ENCODE measurements at places on chromosomes 2 and 18.

DNA sequence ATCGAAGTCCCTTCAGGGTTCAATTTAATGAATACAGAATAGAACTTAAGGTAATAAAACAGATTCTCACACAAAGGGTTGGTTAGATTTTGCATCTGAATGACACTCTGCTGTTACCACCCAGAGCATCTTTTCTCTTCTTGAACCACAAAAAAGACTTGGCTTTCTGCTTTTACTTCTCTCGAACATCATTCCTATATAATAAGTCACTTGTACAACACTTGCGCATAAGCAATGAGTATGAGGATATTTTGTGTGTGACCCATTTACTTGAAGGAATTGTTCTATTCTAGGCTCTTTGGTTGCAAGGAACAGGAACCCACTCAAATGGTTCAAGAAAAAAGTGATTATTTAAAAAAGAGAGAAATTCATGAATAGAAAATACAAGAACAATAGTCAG, 126.2 kb downstream of the NUP35 start:
- DNase-seq, result no peak

DNA sequence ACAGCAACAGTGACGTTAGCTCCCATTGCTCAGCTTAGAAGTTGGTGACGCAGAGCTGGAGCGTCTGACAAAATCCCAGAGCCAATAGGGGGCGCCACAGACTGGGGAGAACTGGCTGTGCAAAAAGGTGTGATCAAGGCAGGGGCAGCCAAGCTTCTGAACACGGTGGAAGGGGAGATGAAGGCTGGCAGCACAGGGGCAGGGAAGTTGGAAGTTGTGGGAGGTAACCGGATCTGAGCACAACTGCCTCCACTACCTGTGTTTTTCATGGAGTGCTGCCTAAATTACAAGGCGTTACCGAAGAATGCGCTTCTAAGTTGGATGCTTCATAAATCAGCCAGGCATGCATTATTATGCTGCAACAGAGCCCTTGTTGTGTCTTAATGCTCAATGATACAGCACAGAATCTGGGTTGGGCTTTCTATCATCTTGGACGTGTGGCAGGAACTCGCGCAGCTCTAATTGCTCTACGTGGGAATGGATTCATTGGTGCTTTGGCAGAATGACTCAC, 370.0 kb downstream of the SLC4A3 start:
- DNase-seq, result peak; percentile 32

DNA sequence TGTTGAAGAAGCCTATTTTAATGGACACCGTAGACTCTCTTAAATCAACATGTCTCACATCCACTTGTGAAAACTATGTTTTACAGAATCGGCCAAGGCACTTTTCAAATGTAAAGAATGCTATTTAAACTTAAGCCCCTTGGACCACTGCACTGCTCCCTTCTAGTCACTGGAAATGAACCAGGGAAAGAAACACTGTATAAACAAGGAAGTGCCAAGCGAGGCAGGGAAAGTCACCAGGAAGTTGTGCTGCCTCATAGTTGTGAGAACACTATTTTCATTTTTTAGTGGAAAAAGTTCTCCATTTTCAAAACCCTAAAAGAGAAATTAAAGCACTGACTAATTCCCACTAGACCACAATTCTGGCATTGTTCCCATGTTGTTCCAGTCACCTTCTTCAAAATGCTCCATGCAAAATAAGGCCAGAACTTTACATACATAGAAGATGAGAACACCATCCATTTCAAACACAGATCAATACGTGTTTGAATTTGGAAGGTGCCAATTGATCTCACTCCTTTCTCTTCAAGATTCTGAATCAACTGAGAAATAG, 13.5 kb downstream of the CCDC141 start:
- DNase-seq, result no peak

DNA sequence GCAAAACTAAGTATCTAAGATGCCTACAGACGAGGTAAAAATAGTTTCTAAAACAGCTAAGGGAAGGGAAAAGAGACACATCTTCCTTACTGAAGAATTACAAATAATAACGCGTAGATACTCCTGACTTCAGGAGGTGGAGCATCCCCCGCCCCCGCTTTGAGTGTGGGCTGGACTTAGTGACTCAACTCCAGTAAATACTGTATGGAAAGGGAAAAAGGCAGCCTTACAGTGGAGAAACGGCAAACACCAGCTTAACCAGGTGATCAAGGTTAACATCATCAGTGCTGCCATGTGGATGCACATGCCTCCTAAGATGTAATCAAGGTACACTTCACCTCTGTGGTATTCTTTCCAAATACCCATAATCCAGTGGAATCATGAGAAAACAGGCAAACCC, 47.9 kb downstream of the HADHB start:
- no peak for DNase-seq

GRCh38 chr18:22513721-22514481, 96.2 kb upstream of the CTAGE1 start:
- no peak for DNase-seq

GRCh38 chr2:10817413-10817812, 4.8 kb upstream of the PDIA6 start:
- no peak for DNase-seq

- DNase-seq, result no peak
Measured at GRCh38 chr2:200814276-200814815, 2.6 kb downstream of the BZW1 start.

DNA sequence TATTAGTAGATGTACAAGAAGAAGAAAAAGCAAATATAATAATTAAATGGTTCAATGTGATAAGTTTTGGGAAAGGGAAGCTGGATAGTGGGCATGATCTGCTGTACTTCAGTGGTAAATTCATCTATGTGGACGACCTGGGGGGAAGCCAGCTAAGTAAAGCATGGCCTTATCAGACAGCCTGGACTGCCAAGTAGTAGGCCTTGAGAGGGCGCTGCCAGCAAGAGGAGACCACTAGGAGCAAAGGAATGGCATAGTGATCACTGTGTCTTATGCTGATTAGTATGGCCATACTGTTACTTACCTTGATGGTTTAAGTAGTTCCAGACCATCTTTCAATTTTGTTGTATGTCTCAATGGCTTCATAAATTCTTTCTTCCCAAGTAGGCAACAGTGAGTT, 287.6 kb downstream of the SETBP1 start:
- DNase-seq, result no peak

DNA sequence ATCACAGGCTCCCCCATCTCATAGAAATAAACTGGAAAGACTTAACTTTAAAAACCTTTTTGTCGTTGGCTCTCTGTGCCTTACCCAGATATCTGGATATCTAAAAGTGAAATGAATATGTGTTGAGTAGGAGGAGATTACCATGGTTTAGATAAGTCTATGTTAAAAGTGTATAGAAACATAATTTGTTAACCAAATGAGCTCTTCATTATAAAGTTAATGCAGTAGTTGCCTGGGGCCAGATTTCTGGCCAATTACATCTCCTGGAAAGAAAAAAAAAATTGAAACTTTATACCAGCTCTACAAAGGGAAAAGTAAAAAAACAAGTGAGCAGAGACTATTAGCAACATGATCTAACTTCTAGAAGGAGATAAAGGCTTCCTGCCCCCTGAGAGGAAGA, 259.6 kb upstream of the UBE2E3 start:
- no peak for DNase-seq

DNA sequence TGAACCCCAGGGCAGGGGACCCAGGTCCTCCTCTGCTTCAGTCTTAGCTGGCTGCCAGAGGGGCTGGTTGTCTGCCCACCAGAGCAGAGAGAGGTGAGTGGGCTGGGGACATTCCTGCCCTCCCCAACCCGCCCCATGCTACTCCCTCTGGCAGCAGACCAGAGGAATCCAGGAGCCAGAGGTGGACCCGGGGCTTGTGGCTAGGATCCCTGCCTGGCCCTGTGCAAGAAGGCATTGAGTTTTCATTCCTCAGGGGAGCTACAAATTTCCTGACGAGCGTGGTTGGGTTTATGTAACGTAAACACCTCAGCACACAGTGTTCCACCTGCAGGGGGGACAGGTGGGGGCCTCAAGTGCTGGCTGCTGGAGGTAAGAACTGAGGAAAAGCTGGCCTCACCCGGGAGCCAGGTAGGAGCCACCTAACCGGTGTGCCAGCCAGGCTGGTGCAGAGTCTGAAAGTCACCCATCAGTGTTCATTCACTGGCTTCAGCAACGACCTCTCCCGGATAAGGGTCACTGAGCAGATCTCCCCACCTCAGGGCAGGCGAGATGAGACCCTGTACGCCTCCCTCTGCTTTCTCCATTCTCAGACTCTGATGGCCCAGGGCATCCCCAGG, 246.8 kb downstream of the DYSF start:
- DNase-seq, result no peak

DNA sequence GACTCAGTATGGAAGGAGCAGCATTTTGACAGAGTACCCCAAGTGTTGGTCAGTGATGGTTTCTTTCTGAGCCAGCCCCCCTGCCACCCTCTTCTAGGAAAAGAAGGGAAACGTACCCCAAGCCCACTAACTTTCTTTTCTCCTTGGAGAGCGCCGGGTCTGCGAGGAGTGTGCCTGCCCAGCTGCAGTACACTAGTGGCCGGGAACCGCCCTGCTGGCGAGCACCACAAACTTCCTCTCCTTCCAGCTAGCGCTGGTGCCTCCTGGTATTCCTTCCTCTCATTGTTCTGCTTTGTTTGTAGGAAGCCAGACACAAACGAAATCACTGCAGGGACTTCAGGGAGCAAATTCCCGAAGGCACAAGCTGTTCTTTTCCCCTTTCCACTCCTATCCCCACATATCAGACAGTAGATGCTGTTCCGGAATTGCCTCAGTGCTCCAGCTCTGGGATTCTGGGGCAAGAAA, 1.8 kb downstream of the CCDC85A start:
- no peak for DNase-seq

DNA sequence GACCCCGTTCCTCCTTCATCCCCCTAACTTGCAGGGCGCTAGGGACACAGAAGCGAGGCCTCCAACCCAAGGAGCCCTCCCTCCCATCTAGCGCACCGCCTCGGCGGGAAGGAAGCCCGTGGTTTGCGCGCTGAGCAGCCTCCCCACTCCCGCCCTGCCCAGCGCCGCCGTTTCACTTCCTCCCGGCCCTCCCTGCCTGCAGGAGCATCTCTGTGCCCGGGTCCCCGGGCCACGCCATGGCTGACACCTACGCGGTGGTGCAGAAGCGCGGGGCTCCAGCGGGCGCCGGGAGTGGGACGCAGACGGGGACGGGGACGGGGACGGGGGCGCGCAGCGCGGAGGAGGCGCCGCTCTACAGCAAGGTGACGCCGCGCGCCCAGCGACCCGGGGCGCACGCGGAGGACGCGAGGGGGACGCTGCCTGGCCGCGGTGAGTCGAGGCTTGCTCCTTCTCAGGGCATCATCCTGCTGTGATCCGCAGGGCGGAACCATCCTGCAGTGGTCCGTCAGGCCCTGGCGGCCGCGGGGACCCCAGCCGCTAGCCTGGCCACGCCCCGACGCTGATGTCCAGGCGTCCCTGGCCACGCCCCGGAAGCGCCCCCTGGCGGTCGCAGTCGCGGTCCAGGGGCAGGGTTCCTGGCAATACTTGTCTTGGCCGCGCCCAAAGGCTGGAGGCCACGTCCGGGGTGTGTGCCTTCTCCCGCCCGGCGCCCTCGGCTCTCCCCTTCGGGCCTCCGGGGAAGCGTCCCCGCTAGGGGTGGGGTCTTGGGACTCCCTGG, 16.4 kb downstream of the PTPN18 start:
- peak; percentile 93 for DNase-seq

DNA sequence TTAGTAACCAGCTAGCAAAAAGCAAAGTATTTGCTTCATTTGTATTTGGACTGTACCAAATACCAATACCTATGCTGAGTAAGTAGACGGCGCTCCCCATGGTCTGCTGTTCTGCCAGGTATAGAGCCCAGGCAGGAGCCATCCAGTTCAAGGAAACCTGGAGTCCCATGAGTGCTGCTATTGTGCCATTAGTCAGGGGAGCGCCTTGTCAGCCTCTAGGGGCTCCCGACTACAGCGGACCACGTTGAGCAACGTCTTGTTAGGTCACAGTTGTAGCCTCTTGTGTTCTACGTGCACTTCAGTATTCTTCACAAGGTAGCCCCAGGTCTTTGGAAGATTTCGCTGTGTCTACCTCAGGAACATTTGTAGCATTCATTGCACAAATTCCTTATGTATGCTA, 21.6 kb upstream of the SLC9A2 start:
- DNase-seq, result no peak

GRCh38 chr2:71989671-71990070, 158.0 kb downstream of the CYP26B1 start:
- no peak for DNase-seq

DNA sequence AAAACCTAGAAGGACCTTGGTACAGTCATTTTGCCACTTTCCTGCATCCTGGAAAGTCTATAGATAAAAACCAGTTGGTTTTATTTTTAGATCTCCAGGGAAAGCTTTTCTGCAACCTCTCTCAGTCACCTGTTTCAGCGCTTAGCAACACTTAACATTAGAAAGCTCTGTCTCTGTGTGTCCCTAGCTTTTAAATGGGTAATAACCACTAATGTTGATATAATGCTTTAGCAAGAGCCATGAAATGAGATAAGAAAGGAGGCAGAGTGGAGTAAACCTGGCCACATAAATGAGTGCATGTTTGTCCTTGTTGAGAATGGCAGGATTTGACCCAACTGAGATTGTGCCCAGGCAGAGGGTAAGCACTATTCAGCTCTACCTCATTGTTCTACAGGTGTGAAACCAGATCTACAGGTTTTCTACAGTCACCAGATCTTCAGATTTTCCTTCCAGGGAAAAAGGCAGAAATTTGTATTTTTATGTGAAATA, 44.8 kb downstream of the MARCHF4 start:
- no peak for DNase-seq

DNA sequence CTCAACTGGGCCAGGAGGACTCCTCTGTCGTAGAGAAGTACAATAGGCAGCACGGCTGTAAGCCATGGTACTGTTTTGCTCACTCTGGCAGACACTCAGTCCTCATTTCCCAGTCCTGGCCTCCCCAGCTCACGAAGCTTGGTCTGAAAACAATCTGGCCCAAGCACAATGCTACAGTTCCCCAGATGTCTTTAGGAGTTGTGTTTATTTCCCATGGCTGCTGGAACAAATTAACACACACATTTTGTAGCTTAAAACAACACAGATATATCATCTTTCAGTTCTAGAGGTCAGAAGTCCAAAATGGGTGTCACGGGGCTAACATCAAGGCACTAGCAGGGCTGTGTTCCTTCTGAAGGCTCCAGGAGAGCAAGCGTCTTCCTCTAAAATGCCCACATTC, 13.0 kb downstream of the FABP1 start:
- DNase-seq, result no peak

GRCh38 chr2:72982219-72982618, 64.9 kb downstream of the EMX1 start:
- no peak for DNase-seq

- DNase-seq, result no peak
Measured at GRCh38 chr2:8983571-8983970, 19.9 kb downstream of the MBOAT2 start.

DNA sequence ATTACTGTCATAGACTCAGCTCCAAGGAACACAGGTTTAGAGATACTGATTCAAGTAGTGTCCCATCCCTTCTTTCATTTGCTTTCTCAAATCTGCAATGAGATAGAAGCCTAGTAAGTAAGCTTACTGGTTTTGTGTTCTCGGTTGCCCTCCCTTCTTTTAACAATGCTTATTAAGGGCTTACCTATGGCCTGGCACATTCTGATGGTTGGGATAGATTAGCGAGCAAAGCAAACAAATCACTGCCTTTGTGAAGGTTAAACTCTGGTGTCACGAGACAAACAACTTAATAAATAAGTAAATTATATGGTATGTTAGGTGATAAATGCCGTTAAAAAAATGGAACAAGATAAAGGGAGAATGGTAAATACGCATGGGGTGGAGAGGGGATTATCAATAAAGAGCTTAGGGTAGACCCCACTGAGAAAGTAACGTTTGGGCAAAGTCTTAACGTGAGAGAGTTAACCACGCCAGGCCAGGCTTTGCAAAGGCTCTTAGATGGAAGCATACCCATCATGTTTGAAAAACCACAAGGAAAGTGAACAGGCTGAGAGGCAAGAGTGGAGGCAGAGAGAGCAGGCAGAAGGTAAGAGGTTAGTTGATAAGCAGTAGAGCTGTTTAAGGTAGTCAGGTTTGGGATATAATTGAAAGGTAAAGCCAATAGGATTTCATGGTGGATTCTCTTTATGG, 31.0 kb downstream of the EIF2AK3 start:
- no peak for DNase-seq

Data from body of pancreas (tissue), 4 donors.